ENCODE measurements at places on chromosomes 1 and 21. TPM values are rescaled to one million over a fixed set of nuclear protein-coding genes. Genes with fewer than 3 reads are reported as not detected.

DNA sequence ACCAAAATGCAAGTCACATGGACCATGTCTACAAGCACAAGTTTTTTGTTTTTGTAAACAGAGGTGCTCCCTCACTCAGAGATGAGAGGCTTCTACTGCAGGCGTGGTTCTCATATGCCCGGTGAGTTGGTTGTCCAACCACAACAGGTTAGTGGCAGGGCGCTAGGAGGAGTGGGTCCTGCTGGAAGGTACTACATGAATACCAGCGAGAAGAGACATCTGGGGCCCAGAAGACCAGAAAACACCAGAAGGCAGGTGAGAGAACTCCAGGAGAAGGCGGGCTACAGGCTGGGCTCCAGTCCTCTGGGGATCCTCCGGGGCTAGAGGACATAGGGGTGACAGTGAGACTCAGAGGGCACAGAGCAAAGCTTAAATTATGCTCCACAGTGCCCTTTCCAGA lies 366.5 kb downstream of the MATN1 start:
- no peak overlapping the region for H3K4me3 ChIP-seq
- DNase-seq = no peak
- H3K27ac ChIP-seq = no peak overlapping the region
- H3K27me3 ChIP-seq = peaks cover 14% of the 10 kb centered on the region

NTRK1 gene
- total RNA-seq = 9.9 TPM

RGS4 gene
- total RNA-seq = not detected

UTS2 gene
- total RNA-seq = not detected

DYNLT5 gene
- not detected for total RNA-seq

S100A12 gene
- total RNA-seq = not detected

DNA sequence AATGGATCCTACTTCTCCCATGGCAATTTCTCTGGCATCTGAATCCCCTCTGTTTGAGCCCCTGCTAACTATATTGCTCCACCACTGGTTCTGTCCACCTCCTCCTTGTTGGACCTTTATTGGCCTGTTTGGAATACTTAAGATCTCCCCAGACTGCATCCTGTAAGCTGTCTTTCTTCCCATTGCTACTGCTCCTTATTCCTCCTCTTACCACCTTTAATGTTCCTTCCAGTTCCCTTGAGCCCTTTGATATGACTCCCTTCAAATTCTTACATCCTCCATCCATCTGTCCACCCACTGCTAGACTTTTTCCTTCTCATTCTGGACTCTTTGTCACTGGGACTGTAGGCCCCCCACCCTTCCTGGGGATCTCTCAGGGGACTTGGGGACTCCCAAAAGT lies 31.0 kb downstream of the LRIG2 start:
- H3K4me3 ChIP-seq = no peak overlapping the region
- no peaks in the 10 kb centered on the region for H3K4me1 ChIP-seq
- no peaks in the 10 kb centered on the region for H3K27me3 ChIP-seq

WLS gene
- total RNA-seq = not detected

- no peak within 1 kb of the TSS for H3K27ac ChIP-seq
- peaks cover 50% of the 10 kb centered on the region for H3K27me3 ChIP-seq
- no peak for DNase-seq
- H3K4me1 ChIP-seq = peaks cover 41% of the 10 kb centered on the region
- peak within 1 kb of the TSS; percentile 57 for H3K4me3 ChIP-seq
These were observed at the start of gene TMEM51 for GRCh38 chr1:15153184-15153841. TSS of gene TMEM51 (plus strand) at chr1:15153747. CDS start at chr1:15215088, 61,341 bp downstream.

TRABD2B gene
- total RNA-seq = not detected

- no peak overlapping the region for H3K27ac ChIP-seq
- peaks cover 18% of the 10 kb centered on the region for H3K4me1 ChIP-seq
- no peak overlapping the region for H3K4me3 ChIP-seq
- no peaks in the 10 kb centered on the region for H3K36me3 ChIP-seq
- no peak for DNase-seq
- H3K27me3 ChIP-seq = peaks cover 1% of the 10 kb centered on the region
These were observed 113.8 kb downstream of the RHOU start for GRCh38 chr1:228849011-228849541.

GRCh38 chr1:208312706-208313105 lies 68.5 kb upstream of the PLXNA2 start:
- H3K27me3 ChIP-seq = peaks cover 3% of the 10 kb centered on the region
- no peaks in the 10 kb centered on the region for H3K4me1 ChIP-seq
- no peaks in the 10 kb centered on the region for H3K36me3 ChIP-seq

DNA sequence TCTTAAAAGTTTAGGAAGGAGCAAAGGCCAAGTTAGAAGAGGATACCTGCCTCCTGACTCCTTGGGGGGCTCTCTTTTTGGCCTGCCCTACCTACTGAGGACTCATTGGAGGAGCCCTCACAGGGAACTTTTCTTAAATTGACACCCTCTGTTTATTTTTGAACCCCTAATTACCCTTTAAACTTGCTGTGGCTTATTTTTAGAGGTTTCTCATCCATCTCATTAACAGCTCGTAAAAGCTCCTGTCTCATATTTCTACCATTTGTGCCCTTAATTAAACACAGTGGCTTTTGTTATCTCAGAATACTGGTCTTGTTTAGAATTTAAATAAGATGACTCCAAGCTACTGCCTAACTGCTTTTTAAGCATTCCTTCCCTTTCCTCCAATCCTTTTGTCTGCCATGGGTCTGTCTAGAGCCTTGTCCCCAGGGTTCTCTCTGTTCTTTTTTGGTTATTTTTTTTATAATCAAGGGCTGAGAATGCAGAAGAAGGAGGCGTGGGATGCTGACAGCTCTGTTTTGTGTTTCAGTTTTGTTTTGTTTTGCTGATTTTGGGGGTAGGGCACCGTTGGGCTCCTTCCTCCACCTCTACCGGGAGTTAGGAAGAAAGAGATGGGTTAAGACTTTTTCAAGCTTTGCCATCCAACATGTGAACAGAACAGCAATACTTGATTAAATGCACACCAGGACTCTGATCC lies 78.0 kb downstream of the SYT6 start:
- peaks cover 5% of the 10 kb centered on the region for H3K27me3 ChIP-seq
- no peak overlapping the region for H3K4me3 ChIP-seq
- no peaks in the 10 kb centered on the region for H3K36me3 ChIP-seq
- no peak overlapping the region for H3K27ac ChIP-seq
- H3K4me1 ChIP-seq = peaks cover 13% of the 10 kb centered on the region

DNA sequence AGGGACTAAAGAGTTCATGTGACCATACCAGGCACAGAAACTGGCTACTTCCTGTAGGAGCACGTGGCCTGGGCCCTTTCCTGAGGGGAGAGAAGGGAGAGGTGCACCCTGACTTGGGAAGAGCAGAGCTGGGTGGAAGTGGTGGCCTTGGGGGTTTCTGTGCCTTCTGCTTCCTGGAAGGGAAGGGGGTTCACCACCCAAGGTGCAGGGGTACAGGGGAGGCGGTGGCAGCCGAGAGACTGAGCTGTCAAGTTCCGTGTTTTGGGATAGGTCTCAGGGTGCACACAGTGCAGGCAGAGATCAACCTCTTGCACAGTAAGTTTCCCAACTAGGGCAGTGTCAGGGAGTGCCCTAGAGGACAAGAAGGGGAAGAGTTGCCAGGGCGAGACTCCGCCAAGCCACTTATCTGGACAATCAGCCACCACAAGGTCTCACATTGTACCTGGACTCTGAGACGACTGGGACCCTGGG lies 10.1 kb downstream of the HECTD3 start:
- peak overlapping the region; percentile 46 for H3K27ac ChIP-seq
- DNase-seq = no peak
- no peaks in the 10 kb centered on the region for H3K27me3 ChIP-seq
- peaks cover 8% of the 10 kb centered on the region for H3K4me1 ChIP-seq
- peaks cover 29% of the 10 kb centered on the region for H3K36me3 ChIP-seq
- no peak overlapping the region for H3K4me3 ChIP-seq

SERPINC1 gene
- not detected for total RNA-seq

LRRIQ3 gene
- 0.45 TPM for total RNA-seq

DNA sequence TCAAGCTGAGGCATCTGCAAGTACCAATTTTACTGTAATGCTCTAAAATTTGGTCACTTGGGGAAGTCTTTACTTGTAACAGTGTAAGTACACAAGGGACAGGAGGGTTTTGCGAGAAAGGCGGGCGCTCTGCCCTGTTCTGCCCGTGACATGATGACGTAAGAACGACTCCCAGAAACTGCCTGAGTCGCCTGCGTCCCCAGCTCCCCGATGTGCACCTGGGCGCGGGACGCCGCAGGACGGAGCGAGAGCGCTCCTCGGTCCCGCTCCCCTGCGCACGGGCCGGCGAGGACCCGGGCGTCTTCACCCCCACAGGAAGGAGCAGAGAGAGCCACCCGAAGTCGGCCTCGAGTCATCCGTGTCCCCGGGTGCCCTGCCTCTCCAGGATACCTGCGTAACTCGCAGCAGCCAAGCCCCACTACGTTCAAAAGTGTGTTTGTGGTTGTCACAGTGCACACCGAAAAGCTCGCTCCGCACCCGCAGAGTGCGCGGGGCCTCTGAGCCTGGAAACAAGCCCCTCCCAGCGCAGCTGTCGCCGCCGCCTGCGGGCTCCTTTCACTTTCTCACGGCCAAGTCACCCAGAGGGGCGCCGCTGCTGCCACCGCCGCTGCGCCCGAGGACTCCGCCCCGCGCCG lies 3.3 kb upstream of the ZBTB18 start:
- peaks cover 8% of the 10 kb centered on the region for H3K36me3 ChIP-seq
- DNase-seq = no peak
- H3K27me3 ChIP-seq = peaks cover 13% of the 10 kb centered on the region
- H3K4me1 ChIP-seq = peaks cover 13% of the 10 kb centered on the region
- H3K27ac ChIP-seq = peak overlapping the region; percentile 99

- H3K36me3 ChIP-seq = peaks cover 72% of the 10 kb centered on the region
- H3K27me3 ChIP-seq = no peaks in the 10 kb centered on the region
- no peak for DNase-seq
- H3K4me1 ChIP-seq = peaks cover 25% of the 10 kb centered on the region
These were observed 14.4 kb downstream of the ALDH9A1 start for GRCh38 chr1:165683848-165684485.

SELP gene
- total RNA-seq = not detected

C1orf198 gene
- total RNA-seq = 2.6 TPM

GRCh38 chr1:28280977-28281381 lies 21.7 kb downstream of the SESN2 start:
- no peak overlapping the region for H3K27ac ChIP-seq
- peaks cover 36% of the 10 kb centered on the region for H3K36me3 ChIP-seq
- no peaks in the 10 kb centered on the region for H3K27me3 ChIP-seq
- DNase-seq = no peak

- H3K27me3 ChIP-seq = no peaks in the 10 kb centered on the region
- H3K36me3 ChIP-seq = peaks cover 9% of the 10 kb centered on the region
- H3K4me1 ChIP-seq = peaks cover 48% of the 10 kb centered on the region
- no peak overlapping the region for H3K4me3 ChIP-seq
- peak overlapping the region; percentile 18 for H3K27ac ChIP-seq
These were observed 3.9 kb upstream of the CDC42 start for GRCh38 chr1:22048351-22049192.

ASAP3 gene
- 0.24 TPM for total RNA-seq

PER3 gene
- total RNA-seq = 1.2 TPM

OR2T10 gene
- not detected for total RNA-seq

ESPN gene
- total RNA-seq = 0.61 TPM

CELSR2 gene
- 4.9 TPM for total RNA-seq

ABCG1 gene
- total RNA-seq = 8.0 TPM

DNA sequence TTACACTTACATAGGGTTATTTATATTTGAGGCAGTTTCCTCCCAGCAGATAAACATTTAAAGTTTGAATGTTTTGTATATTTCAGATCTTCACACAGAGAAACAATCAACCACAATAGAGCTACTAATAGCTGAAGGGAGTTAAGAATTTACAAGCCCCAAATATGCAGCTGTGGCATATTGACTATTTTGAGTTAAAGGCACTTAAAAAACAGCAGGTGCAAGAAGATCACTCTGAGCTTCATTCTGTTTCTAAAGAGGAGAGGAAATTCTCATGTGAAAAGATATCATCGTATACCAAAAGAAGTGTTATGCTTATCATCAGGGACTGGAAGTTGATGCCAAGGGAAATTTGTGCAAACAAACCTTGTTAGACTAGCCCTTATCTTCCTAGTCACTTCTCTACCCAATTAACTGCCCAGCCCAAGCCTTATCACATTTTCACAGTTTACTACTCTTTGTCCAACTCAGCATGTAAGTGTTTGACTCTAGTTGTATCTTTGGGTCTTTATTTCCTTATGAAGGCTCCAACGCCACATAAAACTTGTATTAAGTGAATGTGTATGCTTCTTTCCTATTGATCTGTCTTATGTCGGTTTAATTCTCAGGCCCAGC lies 66.3 kb upstream of the COG2 start:
- no peaks in the 10 kb centered on the region for H3K36me3 ChIP-seq
- no peak overlapping the region for H3K27ac ChIP-seq
- no peak overlapping the region for H3K4me3 ChIP-seq
- H3K4me1 ChIP-seq = no peaks in the 10 kb centered on the region

Data from activated CD8-positive, alpha-beta T cell treated with anti-CD3 and anti-CD28 coated beads, Interleukin-2, amount 10 ng/mL, durations not matched to agents 7 days and 5 days (primary cell).